OCI-LY7 (cell line): ENCODE measurements at places on chromosomes 12 and 14.

GRCh38 chr12:48775299-48775698 is 13.6 kb downstream of the ADCY6 start:
- DNase-seq = no peak

DNA sequence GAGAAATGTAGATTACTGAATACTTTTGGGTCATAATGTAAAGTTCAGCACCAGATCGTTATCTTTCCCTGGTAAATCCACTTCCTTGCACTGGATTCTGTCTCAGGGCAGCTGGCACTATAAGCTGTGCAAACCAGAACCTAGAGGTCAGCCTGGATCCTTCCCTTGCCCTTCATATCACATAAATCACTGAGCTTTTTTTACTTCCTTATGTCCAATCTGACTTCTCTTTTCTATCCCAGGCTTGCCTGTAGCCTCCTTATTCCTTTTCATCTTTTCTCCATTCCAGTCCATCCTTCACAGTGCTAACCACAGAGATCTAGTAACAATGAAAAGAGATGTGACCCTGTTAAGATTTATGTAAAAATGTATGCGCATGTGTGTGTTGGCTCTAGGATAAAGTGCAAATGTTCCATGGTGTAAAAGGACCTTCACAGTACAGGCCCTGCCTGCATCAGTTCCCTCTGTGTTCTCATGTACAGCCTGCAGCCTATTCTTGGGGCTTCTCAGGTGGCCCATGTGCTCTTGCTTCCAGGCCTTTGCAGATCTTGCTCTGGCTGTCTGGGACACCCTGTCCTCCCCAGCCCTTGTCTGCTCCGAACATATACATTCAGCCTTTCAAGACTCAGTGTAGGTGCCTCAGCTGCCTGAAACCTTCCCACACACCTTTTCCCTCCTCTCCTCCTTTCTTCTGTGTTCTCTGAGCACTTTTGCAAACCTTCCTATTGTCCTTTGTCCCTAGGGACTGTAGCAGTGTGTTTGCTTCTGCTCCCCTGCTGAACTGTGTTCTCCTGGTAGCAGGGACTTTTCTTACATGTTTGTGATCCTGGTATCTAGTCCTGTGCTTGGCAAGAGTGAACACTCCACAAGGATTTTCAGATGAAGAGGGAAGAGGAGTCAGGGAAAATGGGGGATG is 30.0 kb downstream of the PELI2 start:
- DNase-seq = no peak

GRCh38 chr14:34964977-34965764 is 17.6 kb upstream of the SRP54 start:
- DNase-seq = no peak

DNA sequence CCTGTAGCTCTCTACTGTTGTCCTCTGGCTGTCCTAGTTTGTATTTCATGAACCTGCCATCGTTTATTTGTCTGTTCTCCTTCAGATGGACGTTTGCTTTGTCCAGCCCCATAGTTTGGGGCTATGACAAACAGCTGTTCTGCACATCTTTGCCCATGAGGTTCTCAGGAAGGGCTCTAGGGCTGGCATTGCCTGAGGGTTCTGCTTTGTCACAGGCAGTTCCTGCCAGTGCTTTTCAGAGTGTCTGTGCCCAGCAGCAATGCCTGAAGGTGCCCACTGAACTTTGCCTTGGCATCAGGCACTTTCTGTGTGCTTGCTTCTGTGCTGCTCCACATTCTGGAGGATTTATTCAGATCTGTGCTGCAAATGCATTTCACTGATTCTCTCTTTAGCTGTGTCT is 361.3 kb downstream of the TMEM121 start:
- DNase-seq = no peak
